ENCODE measurements at places on chromosomes 4 and X.

DNA sequence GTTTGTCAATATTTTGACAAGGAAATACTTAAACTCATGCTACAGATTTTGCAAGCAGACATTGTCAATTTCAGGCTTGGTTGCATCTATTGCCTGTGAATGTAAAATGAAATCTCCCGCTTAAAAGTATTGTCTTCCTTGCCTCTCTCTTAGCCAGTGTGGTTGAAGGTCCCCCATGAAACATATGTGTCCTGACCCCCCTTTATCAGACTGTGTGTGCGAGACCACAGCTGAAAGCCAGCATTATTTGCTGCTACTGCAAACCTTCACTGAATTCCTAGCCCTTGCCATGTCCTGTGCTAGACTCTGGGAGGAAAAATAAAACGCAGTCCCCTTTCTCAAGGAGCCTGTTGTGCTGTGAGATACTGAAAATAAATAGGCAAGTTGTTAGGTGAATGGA is 16.6 kb upstream of the CLNK start:
- no peak for DNase-seq

DNA sequence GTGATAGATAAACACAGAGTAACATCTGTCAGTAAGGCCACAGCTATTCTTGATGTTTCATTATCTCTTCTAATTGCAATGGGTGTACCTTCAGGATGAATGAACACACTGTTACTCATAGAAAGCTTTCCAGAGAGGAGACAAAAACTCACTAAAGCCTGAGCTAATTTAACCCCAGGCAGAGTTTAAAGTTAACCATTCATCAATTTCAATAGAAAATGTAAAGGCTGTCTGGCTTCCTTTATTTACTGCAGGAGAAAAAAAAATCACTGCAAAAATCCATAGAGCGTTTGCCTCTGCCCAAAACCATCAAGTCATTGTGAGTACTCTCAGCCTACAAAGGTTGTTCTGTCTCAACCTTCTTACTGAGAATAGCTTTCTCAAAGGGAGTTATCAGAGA is 376.9 kb downstream of the PPP4R3C start:
- DNase-seq, result no peak

DNA sequence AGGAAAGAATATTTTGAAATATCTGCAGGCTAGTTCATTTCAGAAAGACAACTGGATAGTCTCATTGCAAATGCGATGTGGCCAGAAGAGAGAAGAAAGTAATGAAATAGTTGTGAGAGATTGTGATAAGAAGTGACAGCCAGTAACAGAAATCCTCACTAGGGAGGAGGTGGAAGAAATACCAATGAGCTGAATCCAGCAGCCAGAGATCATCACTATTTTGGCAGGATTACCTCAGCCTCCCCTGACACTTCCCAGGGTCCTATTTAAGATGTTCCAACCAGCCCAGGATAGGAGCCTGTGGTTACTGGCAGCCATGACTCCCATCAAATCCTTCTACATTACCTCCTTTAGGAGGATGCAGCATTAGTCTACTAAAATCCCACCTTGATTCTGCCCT is 76.7 kb upstream of the ARHGAP24 start:
- no peak for DNase-seq

- DNase-seq, result no peak
These were observed 59.4 kb upstream of the PPP4R3C start for GRCh38 chrX:27522500-27522899.

- no peak for DNase-seq
These were observed 1153.0 kb downstream of the C4orf33 start for GRCh38 chr4:130249002-130249401.

DNA sequence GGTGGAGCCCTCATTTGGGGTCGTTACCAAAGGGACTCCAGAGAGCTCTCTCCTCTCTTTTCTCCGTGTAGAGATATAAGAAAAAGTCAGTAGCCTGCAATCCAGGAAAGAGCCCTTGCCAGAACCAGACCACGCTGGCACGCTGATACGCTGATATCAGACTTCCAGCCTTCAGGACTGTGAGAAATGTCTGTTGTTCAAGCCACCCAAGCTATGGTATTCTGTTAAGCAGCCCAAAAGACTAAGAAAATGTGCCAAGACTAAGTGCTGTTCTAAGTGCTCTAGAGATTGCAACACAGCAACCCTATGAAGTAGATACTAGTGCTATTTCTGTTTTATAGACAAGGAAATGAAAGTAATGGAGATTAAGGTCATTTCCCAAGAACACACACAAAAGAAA is 205.7 kb downstream of the CAMK2D start:
- DNase-seq, result no peak

DNA sequence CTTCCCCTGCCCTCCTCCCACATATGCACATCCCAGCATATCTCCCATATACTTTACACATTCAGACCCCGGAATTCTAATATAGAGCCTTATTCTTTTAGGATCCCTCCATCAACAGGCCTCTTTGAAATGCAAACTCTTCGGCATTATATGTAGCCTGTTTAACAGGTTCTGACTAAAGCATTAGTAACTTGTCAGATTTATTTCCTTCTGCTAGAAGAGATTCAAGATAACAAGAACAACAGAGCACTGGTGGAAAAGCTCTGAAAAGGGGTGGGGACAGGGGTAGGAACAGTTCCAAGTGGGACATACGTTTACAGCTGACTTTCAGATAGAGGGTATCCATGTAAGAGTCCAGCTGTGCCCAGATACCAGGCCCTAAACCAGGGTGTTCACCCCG is 31.7 kb upstream of the PRPS1 start:
- DNase-seq, result no peak

DNA sequence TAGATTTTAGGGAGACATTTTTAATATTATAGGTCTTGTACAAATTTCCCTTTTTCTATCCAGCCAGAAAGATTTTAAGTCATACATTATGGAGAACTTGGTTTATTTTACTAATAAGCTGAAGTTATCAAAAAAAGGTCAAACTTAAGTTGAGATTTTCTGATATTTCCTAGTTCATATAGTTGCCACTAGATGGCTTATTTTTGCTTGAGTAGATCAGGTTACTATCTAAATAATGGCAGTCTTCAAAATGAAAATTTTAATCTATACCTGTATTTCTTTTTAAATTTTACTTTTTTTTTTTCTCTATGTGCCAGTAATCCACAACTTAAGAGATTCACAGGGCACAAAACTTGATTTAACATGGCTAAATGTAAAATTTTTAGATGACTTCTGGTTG is 52.3 kb downstream of the USP9X start:
- no peak for DNase-seq

- no peak for DNase-seq
These were observed 50.5 kb upstream of the CD99 start for GRCh38 chrX:2640436-2641150.

- no peak for DNase-seq
These were observed 13.1 kb downstream of the RP2 start for GRCh38 chrX:46849933-46850332.

DNA sequence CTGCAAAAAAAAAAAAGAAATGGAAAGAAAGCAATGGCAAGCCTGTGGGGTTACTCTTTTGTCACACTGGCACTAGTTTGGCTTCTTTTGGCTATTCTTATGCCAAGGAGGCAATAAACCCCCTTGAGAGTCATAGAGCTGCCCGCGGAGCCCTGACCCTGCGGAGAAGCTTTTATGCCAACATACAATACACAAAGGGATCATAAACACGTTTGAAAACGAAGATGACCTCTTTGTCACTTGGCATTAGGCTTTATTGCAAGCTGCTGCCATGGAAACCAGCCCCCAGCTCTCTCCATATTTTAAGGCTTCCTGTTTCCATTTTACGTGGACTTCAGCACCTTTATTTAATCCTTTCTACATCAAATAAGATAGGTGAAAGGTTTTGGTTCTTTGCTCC is 7.6 kb downstream of the NEUROG2 start:
- DNase-seq, result no peak

GRCh38 chrX:115564243-115564642 is 3.3 kb downstream of the PLS3 start:
- no peak for DNase-seq

- DNase-seq, result no peak
These were observed 415.5 kb upstream of the FAT1 start for GRCh38 chr4:187139141-187139540.

- no peak for DNase-seq
These were observed 34.8 kb upstream of the USP51 start for GRCh38 chrX:55524487-55524886.

DNA sequence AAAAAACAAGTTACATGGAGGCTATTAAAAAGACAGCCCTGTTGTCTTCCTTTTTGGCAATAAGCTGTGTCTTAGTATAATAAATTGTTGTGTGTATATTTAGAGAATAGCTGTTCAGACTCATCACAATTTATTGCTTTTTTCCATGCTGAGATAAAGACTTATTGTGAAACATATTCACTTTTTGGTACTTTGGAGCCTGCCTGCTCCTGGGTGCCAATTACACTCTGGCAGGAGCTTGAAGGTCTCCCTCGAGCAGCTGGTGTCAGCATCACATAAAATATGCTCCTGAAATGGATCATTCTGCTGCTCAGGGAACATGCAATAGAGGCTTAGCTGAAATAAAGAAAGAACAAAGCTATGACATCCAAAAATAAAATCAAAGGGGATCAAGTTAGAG is 211.6 kb upstream of the DKK2 start:
- no peak for DNase-seq

DNA sequence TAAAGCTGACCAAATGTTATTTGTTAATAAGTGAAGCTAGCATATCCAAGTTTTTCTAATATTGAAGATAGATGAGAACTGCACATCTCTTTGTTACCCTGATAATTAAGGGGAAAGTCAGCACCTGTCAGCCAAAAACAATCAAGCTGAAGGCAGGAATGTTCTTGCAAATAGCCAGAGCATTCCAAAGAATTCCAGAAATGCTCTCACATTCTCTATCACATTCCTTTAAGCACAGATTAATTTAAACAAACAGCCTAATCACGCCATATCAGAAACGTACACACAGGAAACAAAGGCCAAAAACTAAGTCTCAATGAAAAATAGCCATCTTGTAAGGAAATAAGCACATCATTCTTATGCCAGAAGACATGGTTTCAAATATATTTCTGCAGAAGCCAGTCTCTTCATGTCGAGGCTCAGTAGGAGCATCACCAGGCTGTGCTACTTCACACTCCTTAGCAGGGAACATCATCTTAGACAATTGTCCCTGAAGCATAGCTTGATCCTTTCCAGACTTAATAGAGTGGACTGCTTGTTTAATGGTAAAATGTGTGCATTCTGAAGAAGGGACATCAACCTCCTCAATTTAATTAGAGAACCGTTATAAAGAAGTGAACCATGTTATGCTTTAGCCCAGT is 252.9 kb upstream of the TTC29 start:
- DNase-seq, result no peak

GRCh38 chr4:29336861-29337260 is 1383.3 kb upstream of the PCDH7 start:
- DNase-seq, result no peak

DNA sequence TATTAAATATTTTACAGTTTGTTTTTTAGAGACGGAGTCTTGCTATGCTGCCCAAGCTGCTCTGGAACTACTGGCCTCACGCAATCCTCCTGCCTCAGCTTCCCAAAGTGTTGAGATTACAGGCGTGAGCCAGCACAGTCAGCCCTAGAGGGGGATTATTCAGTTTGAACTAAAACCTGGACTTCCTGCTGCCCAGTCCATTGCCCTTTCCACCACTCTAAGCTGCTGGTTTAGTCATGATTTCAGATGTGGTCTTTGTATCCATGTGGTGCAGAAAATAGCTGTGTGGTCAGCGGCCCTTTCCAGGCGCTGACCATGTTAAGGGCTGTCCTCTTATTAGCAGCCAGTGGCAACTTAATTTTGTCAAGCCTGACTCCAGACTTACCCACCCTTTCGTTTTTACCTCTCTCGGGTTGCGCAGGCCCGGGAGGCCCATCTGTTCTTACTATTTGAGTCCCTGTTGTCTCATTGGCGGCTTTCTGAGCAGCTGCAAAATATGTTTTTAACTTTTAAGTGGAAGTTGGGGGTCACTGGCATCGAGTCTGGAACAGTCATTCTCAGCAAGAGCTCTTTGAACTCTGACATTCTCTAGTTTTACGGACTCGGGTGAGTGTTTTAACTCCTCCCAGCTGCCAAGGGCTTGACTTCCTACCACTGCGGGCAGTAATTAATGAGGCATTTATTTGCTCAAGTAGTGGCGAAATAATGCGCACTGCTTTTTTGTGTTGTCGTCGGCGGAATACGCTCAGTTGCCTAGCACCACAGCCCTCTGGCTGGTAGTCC is 773 bp upstream of the VMA21 start:
- DNase-seq, result no peak

- DNase-seq, result no peak
These were observed 174.8 kb downstream of the ENOX2 start for GRCh38 chrX:130728208-130728607.

DNA sequence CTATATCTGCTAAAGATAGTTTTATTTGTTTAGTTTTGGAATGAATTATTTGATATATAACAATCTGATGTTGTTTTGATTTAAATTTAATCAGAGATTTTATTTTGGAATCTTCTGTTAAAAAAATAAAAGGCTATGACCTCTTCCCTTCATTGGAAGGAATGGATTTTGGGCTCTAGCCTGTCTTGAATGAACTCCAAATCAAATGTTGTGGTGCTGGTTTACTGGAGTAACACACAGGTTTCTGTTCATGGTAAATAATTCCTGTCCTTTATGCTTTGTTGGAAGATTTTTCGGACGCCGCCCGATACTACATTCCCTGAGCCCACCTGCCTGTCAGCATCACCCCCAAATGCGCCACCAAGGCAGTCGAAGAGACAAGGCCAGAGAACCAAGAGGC is 291.1 kb downstream of the ARHGAP10 start:
- no peak for DNase-seq

DNA sequence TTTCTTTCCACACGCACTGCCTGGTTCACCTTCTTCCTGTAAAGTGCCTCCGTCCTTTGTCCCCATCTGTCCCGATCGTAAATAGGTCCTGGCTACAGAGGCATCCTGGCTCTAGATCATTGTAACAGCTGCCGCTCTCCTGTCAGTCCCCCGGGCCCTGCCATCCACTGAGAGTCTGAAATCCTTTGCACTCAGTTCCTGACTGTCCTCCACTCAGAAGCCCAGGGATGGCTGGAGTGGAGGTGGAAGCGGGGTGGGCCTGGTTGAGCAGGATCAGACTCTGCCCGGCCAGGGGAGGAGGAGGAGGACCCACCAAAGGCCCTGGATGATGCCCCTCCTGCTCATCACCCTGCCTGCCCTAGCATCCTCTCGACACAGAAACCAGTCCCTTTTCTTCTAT is 29.8 kb downstream of the PIGG start:
- no peak for DNase-seq

DNA sequence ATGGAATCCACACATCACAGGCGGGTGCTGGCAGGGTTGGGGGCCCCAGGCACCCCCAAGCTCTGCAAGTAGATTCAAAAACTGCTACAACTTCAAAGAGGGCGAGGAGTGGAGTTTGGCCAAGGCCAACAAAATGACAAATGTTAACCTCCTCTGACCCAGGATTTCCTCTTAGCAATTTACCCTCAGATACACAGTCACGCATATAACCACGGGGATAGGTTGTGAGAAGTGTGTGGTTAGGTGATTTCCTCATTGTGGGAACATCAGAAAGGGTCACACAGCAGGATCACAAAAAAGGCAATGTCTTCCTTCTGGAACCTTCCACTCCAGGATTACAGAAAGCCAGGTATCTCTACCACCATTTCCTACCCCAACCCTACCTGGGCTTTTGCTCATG is 62.4 kb downstream of the C4orf50 start:
- DNase-seq, result no peak

Measured in left colon (tissue), 2 donors.